ENCODE measurements at places on chromosomes 11 and 22.
A peak's percentile ranks its signal among the peaks of the same experiment; 100 is the strongest.

- DNase-seq, result no peak
These were observed 6.7 kb upstream of the AHNAK start for GRCh38 chr11:62553080-62553838.

DNA sequence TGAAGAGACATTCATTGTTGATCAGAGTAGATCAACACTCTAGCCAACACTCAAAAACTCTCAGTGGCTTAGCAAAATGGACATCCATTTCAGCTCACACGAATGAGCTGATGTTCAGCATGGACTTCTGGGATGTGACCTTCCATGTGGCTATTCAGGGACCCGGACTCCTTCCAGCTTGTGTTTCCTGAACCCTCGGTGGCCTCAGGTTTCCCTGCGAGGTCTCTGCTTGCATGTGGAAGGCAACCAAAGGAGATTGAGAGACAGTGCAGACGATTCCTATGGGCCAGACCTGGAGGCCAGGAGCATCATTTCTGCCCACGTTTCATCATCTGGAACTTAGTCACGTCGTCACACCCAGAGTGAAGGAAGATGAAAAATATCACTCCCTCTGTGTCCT is 1137.4 kb downstream of the TBC1D22A start:
- DNase-seq, result no peak

DNA sequence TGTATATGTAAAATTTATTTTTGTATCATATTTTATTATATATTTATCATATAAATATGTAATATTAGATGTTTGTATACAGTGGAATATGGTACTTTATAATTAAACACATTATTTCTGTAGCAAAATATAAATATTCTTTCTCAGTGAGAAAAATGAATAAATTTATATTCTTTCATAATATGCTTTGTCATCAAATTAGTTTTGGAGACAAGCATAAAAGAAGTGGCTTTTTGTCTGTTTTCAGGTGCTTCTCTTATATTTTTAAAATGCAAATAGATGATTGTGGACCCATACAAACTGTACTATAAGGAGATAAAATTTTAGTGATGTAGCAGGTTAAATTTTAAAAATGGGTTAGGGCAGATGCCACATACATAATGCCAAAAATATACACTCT is 222.4 kb upstream of the CNTN5 start:
- no peak for DNase-seq

DNA sequence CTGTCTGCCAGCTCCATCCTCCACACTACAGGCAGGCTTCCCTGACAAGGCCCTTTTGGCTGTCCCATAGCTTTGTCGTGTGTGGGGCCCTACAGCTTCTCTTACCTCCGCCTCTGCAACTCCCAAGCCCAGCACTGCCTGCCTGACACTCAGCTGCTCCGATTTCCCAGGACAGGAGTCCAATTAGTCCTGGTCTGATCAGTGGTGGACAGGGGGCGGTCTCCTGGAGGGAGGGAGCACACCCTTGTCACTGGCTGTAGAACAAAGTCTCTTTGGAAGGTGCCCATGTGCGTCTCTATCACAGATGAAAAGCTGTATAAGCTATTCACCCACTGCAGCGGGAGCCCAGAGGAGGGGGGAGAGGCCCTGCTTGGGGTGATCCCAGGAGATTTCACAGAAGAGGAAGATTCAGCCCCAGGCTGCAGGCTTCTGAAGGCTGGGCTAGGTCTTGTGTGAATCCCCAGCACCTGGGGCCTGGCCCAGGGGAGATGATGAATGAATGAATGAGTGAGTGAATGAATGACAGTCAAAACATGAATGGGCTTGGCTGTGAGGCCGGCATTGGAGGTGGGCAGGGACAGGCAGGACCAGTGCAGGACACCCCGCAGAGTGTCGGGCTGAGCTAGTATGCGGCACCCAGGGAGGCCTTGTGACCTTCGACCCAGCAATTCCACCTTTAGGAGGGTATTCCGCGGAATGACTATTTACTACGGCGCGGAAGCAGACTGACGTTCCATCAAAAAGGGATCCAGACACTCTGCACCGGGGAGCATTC is 142.4 kb downstream of the CACNA1I start:
- DNase-seq, result no peak

DNA sequence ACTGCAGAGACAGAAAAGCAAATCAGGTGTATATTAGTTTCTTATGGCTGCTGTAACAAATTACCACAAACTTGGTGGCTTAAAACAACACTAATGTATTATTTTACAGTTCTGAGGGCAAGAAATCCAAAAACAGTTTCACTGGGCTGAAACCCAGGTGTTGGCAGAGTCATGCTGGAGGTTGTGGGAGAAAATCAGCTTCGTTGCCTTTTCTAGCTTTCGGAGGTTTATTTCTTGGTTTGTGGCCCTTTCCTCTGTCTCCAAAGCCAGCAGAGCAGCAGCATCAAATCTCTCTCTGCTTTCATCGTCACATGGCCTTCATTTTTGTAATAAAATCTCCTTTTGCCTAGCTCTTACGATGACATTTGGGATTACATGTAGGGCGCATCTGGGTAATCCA is 33.0 kb upstream of the OR6M1 start:
- DNase-seq, result no peak

DNA sequence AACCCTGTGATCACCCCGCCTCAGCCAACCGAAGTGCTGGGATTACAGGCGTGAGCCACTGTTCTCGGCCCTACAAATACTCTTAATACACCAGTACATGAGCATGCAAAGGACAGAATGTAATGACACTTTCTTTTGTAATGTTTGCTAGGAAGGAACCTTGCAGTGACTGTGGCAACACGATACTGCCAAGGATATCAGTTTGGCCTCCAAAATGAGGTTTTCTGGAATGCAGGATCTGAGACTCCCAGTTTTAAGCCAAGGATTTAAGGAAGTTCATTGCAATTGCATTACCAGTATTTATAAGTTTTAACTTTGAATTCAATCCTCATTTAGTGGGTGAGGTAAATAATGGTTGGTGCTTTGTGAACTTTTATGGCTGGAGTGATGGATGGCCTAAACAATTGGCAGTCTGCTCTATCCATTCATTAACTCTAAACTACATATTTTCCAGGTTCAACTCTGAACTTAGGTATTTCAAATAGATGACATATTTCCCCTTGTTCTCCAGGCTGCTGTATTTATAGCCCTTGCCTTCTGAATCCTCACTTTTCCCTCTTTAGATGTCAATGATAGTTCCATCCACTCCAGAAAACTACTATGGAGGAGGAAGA is 330.3 kb downstream of the C11orf87 start:
- no peak for DNase-seq

DNA sequence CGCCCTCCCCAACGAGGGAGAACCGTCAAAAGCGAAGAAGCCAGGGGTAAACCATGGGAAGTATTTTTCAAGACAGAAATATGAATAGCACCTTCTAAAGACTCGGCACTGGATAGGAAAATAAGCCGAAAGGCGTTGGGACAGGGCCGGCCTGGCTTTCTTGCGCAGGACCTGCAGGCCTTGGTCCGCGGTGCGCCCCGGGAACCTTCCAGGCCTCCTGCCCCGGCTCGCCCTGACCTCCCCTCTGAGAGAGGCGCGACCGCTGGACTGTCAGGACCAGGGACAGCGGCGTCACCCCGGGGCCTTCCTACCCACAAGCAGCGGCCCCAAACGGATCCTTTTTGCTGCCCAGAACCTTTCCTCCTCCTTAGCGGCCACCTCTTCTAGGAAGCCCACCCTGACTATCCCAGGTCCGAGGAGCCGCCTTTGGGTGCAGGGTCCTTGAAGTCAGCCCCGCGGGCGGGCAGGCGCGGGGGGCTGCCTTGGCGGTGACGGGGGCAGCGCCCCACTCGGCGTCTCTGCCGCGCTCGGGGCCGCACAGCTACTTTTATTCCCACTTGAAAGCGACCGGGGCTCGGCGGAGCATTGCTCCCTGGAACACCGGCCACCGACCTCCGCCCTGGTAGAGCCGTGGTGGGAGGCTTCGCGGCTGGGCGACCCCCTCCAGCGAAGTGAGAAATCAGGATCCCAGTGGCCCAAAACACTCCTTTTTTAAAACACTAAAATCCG is 650 bp upstream of the MAPK11 start:
- DNase-seq, result no peak

DNA sequence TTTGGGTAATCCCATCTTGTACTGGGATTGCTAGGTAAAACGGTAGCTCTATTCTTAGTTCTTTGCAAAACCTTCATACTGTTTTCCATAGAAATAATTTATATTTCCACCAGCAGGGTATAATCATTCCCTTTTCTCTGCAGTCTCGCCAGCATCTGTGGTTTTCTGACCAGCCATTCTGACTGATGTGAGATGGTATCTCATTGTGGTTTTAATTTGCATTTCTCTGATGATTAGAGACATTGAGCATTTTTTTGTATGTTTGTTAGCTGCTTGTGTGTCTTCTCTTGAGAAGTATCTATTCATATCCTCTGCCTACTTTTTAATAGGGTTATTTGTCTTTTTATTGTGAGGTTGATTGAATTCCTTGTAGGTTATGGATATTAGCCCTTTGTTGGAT is 220.9 kb downstream of the PGR start:
- no peak for DNase-seq

GRCh38 chr11:64560139-64560771 is 30.8 kb upstream of the SLC22A12 start:
- no peak for DNase-seq

- no peak for DNase-seq
These were observed 84.0 kb downstream of the YAP1 start for GRCh38 chr11:102194257-102194656.

DNA sequence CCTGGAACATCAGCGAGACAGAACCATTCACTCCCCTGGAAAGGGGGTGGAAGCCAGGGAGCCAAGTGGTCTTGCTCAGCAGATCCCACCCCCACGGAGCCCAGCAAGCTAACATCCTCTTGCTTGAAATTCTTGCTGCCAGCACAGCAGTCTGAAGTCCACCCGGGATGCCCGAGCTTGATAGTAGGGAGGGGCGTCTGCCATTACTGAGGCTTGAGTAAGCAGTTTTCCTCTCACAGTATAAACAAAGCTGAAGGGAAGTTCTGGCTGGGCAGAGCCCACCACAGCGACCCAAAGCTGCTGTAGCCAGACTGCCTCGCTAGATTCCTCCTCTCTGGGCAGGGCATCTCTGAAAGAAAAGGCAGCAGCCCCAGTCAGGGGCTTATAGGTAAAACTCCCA is 764.8 kb upstream of the LUZP2 start:
- DNase-seq, result no peak

GRCh38 chr11:72446929-72447769 is 12.8 kb upstream of the CLPB start:
- peak; percentile 64 for DNase-seq

DNA sequence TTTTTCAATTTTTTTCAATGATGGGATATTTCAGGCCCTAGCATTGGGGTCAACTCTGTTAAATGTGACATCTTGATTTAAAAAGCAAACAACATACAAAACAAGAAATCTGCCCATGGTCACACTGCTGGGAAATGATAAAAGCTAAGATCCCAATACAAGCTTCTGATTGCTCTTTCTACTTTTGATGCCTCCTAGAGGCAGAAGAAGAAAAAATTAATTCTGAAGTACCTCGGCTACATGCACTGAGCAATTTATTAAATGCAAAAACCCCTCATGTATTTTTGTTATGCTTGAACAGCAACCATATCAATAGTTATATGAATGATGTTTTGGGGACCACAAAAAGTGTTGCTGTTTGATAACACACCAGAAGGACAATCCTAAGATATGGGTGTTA is 342.1 kb upstream of the NARS2 start:
- DNase-seq, result no peak

GRCh38 chr11:113420808-113421207 is 33.2 kb downstream of the ANKK1 start:
- DNase-seq, result no peak

DNA sequence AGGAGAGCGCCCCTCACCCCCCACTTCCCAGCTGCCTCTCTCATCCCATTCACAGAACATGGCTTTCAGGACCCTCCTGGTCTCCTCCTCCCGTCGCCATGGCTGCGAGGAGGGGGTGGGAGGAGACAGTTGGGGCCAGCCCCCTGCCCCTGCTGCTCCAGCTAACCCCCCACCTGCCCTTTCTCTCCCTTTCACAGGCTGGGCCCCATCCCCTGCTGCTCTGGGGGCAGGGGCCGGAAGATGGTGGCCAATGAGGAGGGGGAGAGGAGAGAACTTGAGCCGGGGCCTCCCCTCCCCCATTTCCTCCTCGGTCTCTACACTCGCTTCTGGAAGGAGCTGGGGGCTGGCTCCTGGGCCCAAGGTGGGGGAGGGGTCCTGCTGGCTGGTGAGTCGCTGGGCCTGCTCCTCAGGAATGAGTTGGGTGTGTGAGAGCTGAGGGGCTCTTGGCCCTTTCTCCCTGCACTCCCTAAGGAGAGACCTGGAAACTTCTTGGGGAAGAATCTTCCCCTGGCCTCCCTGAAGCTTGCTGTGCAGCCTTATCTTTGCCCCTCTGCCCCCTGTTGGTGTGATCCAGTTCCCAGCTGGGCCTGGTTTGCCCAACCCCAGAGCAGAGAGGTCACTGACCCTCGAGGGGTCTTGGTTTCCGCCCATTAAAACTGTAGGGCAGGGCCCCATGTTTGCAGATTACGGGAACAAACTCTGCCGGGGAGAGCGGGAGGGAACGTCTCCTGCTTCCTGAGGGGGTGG is 10.2 kb downstream of the YPEL4 start:
- DNase-seq, result no peak

DNA sequence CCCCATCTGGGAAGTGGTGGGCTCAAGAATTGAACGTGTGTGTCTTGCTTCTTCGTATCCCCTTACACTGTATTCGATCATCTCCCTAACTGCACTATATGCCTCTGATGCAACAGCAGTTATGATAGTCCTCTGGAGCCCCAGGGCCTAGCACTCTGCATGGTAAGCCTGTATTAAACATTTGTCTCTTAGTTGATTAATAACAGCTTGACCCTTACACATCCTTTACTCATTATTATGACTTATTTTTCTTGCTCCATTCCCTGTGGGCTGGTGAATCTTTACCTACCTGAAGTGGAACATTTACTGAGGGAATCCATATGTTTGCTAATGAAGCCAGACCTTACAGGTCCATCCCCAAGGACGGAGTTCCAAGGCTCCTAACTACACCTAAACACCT is 5.6 kb downstream of the STX3 start:
- no peak for DNase-seq

DNA sequence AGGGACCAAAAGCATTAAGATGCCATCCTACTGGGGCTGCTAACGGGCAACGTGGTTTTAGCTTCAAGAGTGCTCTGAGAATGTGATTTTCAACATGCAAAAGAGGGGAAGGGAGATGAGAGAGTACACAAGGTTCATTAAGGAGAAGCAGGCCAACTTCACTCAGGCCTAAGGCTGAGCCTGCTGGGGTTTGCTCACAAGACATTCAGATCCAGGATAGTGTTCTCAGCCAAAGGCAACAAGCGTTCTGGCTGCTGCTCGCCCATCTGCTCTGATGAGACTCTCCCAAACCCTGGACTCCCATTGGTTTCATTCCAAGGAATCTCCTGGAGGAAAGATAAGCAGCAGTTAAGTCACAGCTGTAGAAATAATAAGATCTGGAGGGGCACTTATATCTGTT is 23.6 kb upstream of the UPB1 start:
- DNase-seq, result no peak

- DNase-seq, result no peak
These were observed 16.5 kb downstream of the KCTD21 start for GRCh38 chr11:78171951-78172350.

DNA sequence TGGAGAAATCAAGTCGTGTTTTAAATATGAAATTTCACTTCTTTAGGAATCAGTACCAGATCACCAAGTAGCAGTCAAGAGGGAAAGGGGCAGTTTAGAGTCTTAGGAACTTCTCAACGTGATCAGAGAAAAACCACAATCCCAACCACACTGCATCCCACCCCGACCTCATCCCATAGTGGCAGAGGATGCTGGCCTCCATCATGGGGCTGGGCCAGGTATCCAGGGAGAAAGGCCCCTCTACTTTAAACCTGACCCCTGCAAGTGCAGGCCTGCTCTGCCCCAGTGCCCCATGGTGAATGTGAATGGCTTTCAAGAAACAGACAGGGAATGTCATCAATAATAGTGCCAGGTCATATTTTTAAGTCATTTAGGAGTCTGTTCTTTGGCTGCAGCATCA is 12.1 kb downstream of the CHST1 start:
- no peak for DNase-seq

Measured in NCI-H2081 (cell line).